ENCODE measurements at places on chromosomes 7 and 10. TPM values are rescaled to one million over a fixed set of nuclear protein-coding genes. Genes with fewer than 3 reads are reported as not detected.
A peak's percentile ranks its signal among the peaks of the same experiment; 100 is the strongest.

Gene FAM237B
- not detected for total RNA-seq

Gene GNG11
- total RNA-seq, result 3.1 TPM

Gene DEPP1
- total RNA-seq, result 0.44 TPM

Gene TMEM225B
- total RNA-seq, result 1.1 TPM

Gene PTPN20
- total RNA-seq, result not detected

DNA sequence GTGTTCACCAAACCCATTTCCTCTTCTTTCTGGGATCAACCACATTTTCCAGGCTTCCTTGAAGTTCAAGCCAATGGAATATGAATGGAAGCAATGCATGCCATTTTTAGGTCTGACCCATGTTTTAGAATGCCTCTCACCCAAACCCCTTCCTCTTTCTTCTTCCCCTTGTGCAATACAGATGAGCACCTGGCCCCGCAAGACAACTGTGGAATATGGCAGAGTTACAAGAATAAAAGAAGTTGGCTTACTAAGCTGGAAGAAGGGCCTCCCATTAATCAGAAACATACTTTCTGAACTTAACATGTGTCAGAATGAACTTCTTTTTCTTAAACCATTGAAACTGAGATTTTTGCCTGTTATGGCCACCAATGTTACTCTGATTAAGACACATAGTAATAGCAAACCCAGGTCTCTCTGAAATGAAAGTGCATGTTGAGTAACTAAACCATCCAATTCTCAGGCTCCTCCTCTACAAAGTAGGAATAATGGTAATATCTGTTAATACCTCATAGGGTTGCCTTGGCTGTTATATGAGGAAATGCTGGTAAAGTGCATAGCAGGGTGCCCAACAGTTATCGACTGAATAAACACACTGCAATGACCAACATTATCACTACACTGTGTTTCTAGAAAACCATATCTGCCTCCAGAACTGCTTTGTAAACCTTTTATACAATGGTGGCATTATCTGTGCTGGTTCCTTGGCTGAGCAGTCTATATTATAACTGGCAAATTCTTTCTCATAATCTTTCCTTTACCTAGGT lies 382.2 kb upstream of the NRP1 start:
- H3K27ac ChIP-seq, result no peak overlapping the region
- H3K4me3 ChIP-seq, result no peak overlapping the region
- H3K36me3 ChIP-seq, result no peaks in the 10 kb centered on the region
- no peaks in the 10 kb centered on the region for H3K27me3 ChIP-seq

DNA sequence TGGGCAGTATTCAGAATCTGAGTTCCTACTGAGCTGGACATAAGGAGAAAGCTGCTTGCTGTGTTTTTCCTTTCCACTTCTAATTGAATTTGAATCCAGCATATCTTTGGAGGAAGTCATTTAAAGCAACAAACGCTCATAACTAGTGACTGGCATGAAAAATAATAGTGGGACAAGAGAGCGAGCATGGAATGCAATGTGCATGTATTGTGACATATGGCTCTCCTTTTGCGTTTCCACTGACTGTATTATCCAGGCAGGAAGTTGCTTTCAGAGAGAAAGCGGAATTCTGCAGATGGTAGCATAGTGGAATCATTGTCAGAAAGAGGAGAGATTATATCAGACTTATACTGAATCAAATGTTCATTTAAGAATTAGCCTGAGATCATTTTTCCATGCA lies 368.6 kb downstream of the REEP3 start:
- H3K4me1 ChIP-seq, result no peaks in the 10 kb centered on the region
- no peaks in the 10 kb centered on the region for H3K36me3 ChIP-seq
- no peaks in the 10 kb centered on the region for H3K27me3 ChIP-seq
- H3K27ac ChIP-seq, result no peak overlapping the region
- DNase-seq, result no peak

DNA sequence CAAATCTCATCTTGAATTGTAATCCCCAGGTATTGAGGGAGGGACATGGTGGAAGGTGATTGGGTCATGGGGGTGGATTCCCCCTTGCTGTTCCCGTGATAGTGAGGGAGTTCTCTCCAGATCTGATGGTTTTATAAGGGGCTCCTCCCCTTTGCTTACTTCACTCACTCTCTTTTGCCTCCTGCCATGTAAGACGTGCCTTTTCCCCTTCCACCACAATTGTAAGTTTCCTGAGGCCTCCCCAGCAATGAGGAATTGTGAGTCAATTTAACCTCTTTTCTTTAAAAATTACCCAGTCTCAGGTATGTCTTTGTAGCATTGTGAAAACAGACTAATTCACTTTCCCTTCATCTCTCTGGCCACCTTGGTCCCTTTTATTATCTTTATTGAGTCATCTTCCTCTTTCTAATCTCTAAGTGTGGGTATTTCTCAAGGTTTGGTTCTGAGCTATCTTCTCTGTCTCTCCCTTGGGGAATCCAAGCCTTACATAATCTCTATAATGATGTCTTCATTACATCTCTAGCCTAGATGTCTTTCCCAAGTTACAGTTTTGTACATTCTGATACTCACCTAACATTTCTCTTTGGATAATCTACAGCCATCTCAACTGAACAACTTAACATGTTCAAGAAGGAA lies 99.1 kb upstream of the JCAD start:
- peaks cover 5% of the 10 kb centered on the region for H3K27me3 ChIP-seq
- H3K4me3 ChIP-seq, result no peak overlapping the region
- H3K36me3 ChIP-seq, result no peaks in the 10 kb centered on the region
- no peaks in the 10 kb centered on the region for H3K4me1 ChIP-seq

DNA sequence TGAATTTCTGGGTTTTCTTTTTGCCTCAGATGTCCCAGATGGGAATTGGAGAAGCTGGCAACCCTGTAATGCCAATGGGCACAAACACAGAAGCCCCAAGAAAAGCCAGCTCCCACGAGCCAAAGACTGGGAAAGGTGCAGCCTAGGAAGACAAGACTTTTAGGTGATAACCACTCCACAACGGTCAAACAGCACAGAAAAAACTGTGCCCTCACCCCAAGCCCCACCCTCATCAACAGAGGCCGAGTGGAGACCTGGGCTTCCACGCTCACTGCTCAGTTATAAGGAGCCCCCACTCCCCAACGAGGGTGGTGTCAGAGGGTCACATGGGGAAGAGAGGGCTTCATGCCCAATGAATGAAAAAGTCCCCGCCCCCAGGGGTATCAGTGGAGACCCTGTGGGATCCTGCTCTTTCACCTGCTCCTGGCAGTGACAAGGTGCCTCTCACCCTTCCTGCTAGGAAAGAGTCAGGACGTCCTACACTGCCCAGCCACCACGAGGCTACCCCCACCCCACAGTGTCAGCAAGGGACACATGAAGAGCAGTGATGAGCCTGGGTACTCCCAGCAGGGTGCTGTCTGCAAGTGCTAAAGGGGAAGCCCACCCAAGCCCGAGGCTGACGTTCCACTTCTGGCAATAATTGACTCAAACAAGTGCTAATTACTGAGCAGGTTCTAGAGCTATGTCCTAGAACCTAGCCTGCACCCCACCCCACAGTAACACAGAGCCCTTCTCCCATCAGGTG lies 8.3 kb downstream of the TMEM273 start:
- no peaks in the 10 kb centered on the region for H3K27me3 ChIP-seq
- peaks cover 46% of the 10 kb centered on the region for H3K4me1 ChIP-seq
- H3K4me3 ChIP-seq, result no peak overlapping the region
- no peak for DNase-seq
- H3K36me3 ChIP-seq, result no peaks in the 10 kb centered on the region

DNA sequence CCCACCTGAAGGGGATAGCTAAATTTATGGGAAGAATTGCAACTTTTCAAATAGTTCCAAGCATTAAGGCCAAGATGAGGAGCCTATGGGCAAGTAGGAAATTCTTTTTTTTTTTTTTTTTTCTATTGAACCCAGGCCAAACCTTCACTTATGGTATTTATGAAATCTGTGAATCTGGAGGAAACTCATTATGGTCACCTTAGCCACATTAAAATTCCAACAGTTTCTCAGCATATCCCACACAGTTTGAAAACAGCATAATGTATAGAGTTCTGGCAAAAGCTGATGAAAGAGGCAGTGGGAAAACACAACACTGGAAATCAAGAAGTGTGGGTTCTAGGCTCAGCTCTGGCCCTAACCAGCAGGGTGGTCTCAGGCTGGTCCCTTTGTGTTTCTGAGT lies 236.9 kb downstream of the PTEN start:
- H3K4me3 ChIP-seq, result no peak overlapping the region
- H3K27ac ChIP-seq, result no peak overlapping the region
- H3K36me3 ChIP-seq, result no peaks in the 10 kb centered on the region
- DNase-seq, result no peak

- DNase-seq, result no peak
- no peak overlapping the region for H3K4me3 ChIP-seq
- H3K36me3 ChIP-seq, result no peaks in the 10 kb centered on the region
- no peak overlapping the region for H3K27ac ChIP-seq
These were observed 71.6 kb downstream of the SH2D4B start for GRCh38 chr10:80609331-80609730.

DNA sequence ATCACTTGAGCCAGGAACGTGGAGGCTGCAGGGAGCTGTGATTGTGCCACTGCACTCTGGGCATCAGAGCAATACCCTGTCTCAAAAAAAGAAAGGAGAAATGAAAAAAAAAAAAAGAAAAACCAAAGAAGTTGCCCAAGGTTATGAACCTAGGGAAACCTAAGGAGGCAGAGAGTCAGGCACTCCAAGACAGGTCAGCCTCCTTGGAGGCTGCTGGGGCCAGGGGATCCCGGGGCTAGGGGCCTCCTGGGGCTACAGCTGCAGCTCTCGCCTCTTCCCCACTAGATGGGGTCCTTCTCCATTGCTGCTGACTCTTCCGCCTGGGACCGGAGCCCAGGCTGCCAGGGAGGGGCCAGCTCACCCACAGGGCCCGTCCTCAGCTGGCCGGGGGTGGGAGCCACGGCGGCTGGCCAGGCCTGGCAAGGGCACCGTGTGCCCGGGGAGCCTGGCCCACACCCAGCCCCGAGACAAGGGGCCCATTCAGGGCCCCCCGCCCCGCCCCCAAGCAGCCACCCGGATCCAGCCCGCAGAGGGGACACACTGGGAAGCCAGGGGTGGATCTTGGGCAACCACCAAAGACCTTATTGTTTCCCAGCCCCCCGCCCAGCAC lies 1.7 kb upstream of the SPACDR start:
- DNase-seq, result no peak
- no peaks in the 10 kb centered on the region for H3K27me3 ChIP-seq
- no peak overlapping the region for H3K4me3 ChIP-seq
- no peak overlapping the region for H3K27ac ChIP-seq
- H3K4me1 ChIP-seq, result peaks cover 8% of the 10 kb centered on the region
- peaks cover 35% of the 10 kb centered on the region for H3K36me3 ChIP-seq

DNA sequence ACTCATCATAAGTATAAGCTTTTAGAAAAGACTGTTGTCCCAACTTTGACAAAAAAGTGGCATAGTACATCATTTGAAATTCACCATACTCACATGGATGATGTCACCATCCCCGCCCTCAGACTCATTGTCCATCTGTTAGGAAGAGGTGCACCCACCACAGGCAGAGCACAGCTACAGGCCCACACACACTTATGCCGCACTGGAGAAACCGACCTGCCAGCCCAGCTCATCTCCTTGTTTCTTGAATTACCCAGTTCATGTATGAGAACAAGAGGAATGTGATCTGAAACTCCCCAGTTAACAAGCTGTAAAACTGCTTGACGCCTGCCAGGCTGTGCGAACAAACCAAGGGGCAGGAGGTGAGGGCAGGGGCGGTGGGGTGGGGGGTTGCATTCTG lies 312.0 kb downstream of the DPP6 start:
- H3K4me1 ChIP-seq, result no peaks in the 10 kb centered on the region
- no peak overlapping the region for H3K4me3 ChIP-seq
- no peaks in the 10 kb centered on the region for H3K27me3 ChIP-seq
- H3K36me3 ChIP-seq, result no peaks in the 10 kb centered on the region
- H3K27ac ChIP-seq, result no peak overlapping the region

GRCh38 chr7:108875139-108875538 lies 305.5 kb downstream of the DNAJB9 start:
- no peak overlapping the region for H3K4me3 ChIP-seq
- H3K27ac ChIP-seq, result no peak overlapping the region
- H3K27me3 ChIP-seq, result no peaks in the 10 kb centered on the region
- H3K36me3 ChIP-seq, result no peaks in the 10 kb centered on the region
- no peaks in the 10 kb centered on the region for H3K4me1 ChIP-seq

GRCh38 chr10:111556666-111557065 lies 479.8 kb downstream of the ADRA2A start:
- H3K36me3 ChIP-seq, result no peaks in the 10 kb centered on the region
- no peaks in the 10 kb centered on the region for H3K27me3 ChIP-seq
- DNase-seq, result no peak
- H3K4me1 ChIP-seq, result no peaks in the 10 kb centered on the region
- H3K4me3 ChIP-seq, result no peak overlapping the region

- DNase-seq, result peak; percentile 31
- H3K27ac ChIP-seq, result no peak overlapping the region
- H3K27me3 ChIP-seq, result no peaks in the 10 kb centered on the region
- no peaks in the 10 kb centered on the region for H3K4me1 ChIP-seq
These were observed 159.0 kb downstream of the SFMBT2 start for GRCh38 chr10:7251696-7252465.

- no peak overlapping the region for H3K4me3 ChIP-seq
- H3K36me3 ChIP-seq, result peaks cover 3% of the 10 kb centered on the region
- H3K4me1 ChIP-seq, result no peaks in the 10 kb centered on the region
- H3K27ac ChIP-seq, result no peak overlapping the region
These were observed 19.5 kb downstream of the PRKAG2 start for GRCh38 chr7:151857412-151857811.

DNA sequence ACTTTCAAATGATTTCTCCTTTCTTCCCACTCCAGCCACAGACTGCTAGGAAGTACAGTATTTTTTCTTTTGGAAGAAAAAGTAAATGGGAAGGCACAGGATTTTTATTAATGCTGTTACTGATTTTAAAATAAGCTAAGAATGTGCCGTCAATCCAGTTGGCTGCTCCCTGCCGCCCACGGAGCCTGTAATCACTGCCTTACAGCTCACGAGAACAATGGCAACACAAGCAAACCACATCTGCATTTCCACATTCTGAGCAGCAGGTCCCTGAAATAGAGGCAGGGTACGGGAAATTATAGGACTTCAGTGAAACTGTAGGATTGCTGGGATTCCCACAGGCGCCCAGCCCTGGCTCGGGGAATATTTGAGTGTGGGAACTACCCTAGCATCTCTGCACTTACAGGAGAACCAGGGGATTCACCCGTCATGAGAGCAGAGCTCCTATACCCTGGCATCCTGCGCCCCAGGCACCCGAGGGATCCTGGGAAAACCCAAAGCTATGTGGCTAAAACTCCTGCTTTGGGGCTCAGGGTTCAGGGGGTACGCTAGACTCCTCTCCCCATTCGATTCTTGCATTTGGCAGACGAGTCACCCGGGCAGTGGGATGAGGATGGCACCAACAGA lies 72.9 kb upstream of the TNS3 start:
- H3K4me1 ChIP-seq, result no peaks in the 10 kb centered on the region
- no peaks in the 10 kb centered on the region for H3K36me3 ChIP-seq
- no peak overlapping the region for H3K27ac ChIP-seq
- no peak for DNase-seq
- H3K27me3 ChIP-seq, result no peaks in the 10 kb centered on the region
- H3K4me3 ChIP-seq, result no peak overlapping the region

GRCh38 chr7:116798232-116798631 lies 64.2 kb upstream of the CAPZA2 start:
- no peaks in the 10 kb centered on the region for H3K27me3 ChIP-seq
- no peak overlapping the region for H3K27ac ChIP-seq
- no peaks in the 10 kb centered on the region for H3K36me3 ChIP-seq
- no peak overlapping the region for H3K4me3 ChIP-seq
- DNase-seq, result no peak
